ENCODE measurements at places on chromosomes 3 and 15. TPM values are rescaled to one million over a fixed set of nuclear protein-coding genes. Genes with fewer than 3 reads are reported as not detected.

RTP4 gene
- total RNA-seq, result 0.11 TPM

DNA sequence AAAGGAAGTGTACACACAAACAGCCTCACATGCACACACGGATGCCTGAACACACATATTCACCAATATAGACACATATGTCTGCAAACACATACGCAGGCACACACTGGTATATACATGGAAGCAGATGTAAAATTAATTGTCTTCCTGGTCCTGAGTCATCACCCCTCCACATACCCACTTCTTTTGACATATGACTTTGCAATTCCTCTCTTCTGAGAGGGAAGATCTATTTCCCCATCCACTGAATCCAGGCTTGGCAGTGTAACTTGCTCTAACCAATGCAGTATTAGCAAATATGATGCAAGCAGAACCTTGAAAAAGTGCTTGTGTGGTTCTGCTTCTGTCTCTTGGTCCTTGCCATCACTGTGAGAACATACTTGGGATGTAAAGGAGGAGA is 76.8 kb upstream of the HRH1 start:
- peak; percentile 44 for DNase-seq

DNA sequence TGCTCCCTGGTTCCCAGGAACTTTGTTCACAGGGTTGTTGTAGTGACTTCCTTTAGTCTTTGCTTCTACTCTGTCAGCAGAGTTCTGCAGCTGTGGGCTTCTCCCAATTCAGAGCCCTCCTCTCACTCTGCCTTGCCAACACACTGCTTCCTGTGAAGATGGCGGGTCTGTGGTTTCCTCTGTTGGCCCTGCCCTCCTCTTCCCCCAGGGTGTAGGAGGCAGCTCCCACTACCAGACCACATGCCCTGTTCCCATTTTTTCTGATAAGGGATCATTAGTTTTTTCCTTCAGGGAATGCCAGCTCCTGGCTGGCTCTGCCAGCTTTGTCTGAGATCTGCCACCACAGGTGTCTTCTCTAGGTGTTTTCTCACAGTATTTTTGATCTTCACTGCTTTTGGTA is 12.7 kb downstream of the SPSB4 start:
- no peak for DNase-seq

DNA sequence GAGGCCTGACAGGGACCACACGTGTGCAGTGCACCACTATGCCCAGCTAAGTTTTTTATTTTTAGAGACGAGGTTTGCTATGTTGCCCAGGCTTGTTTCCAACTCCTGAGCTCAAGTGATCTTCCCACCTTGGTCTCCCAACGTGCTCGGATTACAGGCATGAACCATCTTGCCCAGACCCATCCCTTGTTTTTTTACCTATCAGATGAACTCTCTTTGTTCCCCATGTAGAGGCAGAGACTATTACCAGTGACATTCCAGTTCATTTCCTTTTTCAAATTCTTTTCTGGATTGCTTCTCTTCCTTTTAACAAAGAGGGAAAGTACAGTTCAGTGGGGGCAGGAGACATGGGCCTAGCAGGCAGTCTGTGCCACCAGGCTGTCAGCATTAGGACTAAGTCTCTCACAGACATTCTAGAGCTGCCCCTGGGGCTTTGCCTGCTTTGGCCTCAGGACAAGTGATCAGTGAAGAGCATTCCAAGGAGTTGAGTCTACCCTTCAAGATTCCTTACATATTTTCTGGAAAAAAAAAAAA is 103.5 kb upstream of the SLC7A14 start:
- peak; percentile 92 for DNase-seq

DNA sequence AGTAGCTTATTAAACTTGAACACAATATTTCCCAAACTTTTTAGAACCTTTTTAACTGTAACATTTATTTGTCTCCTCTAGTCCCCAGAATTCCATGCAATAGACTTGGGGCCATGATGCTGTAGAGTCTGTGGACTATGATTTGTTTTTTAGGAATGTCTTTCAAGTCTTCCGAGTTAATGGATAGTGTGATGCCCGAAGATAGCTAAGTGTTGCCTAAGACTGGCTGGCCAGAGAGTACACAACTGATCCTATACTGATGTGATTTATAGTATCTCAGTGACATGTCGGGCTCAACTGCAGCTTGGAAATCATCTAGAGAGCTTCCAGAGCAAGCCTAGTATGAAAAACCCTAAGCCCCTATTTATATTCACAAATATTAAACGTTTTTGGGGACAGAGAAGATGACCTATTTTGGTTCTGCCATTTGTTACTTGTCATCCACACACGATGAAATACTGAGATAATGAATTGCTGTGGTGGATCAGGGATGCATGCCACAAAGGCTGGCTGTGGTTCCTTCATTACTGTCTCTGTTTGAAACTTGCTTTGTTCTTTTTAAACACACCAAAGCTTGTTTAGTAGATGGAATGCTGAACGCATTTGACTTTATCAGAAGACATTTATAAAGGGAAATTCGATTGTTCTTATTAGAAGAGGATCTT is 507.4 kb downstream of the TAFA4 start:
- DNase-seq, result no peak

DNA sequence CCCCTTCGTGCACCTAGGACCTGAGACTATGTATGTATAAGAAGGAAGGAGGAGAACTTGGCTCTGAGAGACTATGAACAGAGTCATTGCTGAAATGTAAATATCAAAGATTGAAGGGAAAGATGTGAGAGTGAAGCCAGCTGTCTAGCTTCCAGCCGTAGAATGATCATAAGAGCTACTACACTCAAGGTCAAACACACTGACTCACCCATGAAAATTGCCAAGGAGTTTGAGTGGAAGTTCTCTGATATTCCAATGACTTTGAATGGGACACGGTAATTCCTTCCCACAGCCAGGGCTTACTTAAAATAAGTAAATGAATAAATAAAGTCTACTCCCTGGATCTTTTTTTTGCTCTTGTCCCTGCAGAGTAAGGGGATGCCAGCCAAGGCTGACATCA is 398.9 kb upstream of the TPRG1 start:
- peak; percentile 64 for DNase-seq

DNA sequence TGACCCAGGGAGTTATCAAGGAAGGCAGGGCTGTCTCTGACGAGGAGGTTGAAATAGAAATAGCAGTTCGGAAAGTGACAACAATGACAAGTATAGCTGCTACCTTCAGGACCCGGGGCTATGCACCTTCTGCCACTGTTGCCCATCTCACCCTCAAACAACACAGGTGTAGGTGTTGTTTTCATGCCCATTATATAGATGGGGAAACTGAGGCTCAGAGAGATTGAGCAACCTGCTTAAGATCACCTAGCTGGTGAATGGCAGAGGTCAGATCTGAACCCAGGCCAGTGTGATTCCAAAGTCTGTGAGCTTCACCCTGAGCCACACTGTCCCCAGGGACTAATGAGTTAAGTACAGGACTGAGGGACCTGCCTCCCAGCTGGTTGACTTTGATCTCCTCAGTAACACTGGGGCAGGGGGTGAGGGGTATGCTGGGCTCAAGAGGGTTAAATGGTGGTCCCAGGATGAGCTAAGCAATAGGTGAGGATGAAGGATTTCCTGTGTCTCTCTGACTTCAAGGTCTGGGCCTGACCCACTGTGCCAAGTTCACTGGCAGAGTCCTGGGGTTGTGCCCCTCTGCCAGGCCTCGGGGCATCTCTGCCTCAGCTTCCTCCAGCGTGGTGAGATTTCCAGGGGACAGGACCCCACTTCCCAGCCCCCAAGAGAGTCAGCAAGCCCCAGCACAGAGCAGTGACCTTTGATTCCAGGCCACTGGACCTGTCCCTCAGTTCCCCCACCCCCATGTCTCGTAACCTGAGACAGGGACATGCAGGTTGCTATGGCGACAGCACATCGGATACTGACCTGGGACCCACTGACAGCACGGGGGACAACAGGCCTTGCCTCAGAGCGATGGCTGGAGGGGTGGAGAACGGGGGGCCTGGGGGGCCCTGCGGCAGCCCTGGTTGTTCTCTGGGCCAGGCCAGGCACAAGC is 35.0 kb downstream of the ATP2B2 start:
- DNase-seq, result no peak

DNA sequence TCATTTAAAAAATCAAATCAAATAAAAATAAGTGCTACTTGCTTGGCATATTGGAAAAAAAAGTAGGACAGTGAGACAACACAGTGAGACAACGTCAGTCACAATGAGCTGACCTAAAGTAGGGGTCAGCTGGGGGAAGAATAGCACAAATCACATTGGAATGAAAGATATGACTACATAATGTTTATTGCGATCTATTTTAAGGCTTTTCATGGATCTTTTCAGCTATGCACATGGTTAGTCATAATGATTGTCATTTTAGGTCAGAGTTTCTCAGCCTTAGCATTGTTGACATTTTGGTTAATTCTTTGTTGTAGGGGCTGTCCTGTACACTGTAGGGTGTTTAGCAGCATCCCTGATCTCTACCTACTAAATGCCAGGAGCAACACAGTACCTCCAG is 44.5 kb downstream of the CMSS1 start:
- peak; percentile 92 for DNase-seq

DNA sequence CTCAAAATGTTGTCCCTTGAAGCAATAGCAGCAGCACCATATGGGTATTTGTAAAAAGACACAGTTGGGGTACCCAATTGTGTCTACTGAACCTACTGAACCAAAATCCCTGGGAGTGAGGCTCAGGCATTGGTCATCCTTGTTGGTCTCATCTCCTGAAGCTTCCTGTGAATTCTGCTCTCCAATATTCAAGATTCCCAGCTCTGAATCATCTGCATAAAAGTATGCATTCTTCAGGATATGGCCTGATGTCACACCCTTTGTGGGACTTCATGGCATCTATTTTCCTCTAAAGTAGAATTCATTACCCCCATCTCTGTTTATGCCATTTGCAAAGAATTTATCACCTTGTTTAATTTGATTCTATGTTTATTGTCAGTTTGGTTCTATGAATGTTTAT is 13.3 kb upstream of the PTX3 start:
- DNase-seq, result peak; percentile 53

DNA sequence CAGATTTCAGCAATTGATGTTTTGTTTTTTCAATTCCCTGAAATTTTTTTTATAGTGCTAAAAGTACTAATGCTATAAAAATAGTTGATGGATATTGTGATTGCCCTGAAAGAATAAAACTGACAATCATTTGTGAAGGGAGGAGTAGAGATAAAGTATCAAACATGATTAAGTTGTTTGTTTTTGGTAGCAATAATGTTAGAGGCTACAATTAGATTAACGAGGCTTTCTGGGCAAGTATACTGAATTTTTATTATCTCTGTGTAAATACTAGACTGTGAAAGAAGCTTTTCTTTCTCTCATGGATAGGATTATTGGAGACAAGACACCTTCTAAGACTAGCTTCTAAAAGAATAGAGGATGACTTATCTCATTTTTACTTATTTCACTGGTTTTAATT is 15.6 kb downstream of the NR1D2 start:
- DNase-seq, result no peak

DNA sequence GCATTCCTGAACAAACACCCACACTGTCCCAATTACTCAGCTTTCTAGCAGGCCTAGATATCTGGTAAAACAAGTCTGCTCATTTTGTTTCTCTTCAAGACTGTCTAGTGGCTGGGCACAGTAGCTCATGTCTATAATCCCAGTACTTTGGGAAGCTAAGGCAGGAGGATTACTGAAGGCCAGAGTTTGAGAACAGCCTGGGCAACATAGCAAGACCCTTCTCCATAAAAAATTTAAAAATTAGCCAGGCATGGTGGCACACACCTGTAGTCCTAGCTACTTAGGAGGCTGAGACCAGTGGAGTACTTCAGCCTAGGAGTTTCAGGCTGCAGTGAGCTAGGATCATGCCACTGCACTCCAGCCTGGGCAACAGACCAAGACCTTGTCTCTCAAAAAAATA is 6.2 kb upstream of the PTPN23 start:
- no peak for DNase-seq

ADCY5 gene
- not detected for total RNA-seq

GOLGA6A gene
- not detected for total RNA-seq

DNA sequence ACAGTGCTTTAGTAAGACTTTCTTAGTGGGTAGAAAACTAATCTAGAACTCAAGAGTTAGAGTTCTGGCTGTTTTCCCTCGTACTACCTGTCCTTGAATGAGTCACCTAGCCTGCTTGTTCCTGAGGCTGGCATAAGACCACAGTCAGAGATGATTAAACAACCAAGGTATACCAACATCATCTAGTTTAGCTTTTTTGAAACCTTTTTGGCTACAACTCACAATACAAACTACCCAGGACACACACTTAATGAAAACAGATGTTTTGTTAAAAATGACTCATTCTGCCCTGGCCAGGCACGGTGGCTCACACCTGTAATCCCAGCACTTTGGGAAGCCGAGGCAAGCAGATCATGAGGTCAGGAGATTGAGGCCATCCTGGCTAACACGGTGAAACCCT is 4.6 kb downstream of the MCCC1 start:
- DNase-seq, result peak; percentile 85

CCDC66 gene
- 17.3 TPM for total RNA-seq

GRCh38 chr3:114567771-114568170 is 273.9 kb downstream of the TIGIT start:
- no peak for DNase-seq

DNA sequence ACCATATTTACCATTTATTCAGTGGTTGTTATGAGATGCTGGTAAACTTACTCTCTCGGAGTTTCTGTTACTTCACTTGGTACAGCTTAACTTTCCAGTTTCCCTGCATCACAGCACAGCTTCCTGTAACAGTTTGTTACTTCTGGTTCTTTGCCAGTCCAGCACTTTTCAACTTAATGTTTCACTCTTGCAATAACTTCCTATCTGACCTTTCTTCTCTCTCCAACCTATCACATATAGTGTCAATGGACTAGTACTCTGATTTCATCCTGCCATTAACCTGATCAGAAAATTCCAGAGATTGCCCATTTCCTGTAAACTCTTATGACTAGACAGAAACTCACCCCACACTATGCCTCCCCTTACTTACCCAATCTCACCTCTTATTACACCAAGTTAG is 3.9 kb upstream of the ATP11B start:
- no peak for DNase-seq

GRCh38 chr15:98774756-98775497 is 126.6 kb downstream of the IGF1R start:
- no peak for DNase-seq

GHSR gene
- total RNA-seq, result not detected

SLC22A13 gene
- 0.73 TPM for total RNA-seq

DNA sequence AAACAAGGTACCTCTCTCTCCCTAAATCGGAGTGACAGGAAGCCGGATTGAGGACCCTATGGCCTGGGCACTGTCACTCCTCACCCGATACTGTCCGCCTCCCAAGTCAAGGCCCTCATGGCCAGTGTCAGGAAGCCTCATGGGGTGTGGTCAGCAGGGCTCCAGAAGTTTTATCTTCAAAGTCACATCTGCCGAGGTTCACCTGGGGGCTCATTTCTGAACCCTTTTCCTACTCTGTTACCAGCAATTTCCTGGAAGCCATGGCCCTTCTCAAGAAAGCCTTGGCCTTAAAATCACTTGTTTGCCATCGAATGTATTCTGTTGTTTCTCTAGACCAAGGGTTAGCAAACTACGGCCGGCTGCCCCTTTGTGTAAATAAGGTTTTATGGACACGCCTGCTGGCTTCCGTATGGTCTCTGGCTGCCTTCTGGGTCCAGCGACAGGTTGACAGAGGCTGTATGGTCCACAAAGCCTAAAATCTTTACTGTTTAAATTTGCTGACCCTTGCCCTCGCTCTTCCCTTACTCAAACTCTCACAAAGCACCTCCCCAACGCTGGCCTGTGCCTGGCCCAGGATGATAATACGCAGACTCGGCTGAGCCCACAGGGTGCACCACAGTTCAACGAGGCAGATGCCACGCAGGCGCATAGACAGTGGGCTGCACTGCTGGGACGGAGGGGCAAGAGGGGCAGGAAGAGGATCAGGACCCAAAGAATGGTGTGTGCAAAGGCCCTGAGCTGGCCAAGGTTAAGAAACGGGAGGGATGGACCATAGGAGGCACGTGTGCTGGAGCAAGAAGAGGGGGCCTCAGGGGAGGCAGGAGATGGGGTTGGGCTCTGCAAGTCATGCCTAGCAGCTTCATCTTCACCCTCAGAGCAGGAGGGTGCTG is 24.7 kb upstream of the DUSP7 start:
- no peak for DNase-seq

LMAN1L gene
- total RNA-seq, result not detected

Data from PC-3 (cell line).